ENCODE measurements at places on chromosomes 4 and X.

- no peak for DNase-seq
Measured at GRCh38 chr4:121701263-121701662, 4.5 kb upstream of the ANXA5 start.

DNA sequence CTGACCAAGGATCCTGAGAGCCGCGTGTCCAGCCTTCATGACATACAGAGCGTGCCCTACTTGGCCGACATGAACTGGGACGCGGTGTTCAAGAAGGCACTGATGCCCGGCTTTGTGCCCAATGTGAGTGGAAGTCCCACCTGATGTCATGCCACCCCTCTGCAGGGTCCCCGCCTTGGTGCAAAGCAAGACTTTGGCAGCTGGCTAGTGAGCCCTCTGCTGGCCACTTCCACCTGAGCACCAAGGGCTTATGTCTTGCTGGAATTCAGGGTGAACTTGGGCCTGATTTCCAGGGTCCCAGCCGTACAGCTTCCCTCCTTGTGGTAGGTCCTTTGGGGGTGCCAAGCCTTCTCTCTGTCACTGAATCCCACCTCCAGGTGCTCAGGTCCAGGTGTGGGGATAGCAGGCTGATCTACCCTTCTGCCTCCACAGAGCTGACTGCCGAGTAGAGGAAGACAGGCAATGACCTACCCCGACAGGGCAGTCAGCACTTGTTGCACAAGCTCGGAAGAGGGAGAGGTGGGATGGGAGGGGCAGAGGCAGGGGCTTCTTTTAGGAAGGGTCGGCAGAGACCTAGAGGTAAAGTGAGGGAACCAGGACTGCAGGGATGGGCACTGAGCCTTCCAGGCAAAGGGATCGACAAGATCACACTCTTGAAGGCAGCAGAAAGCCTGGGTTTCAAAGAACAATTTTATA lies 248.1 kb downstream of the EVC2 start:
- no peak for DNase-seq

DNA sequence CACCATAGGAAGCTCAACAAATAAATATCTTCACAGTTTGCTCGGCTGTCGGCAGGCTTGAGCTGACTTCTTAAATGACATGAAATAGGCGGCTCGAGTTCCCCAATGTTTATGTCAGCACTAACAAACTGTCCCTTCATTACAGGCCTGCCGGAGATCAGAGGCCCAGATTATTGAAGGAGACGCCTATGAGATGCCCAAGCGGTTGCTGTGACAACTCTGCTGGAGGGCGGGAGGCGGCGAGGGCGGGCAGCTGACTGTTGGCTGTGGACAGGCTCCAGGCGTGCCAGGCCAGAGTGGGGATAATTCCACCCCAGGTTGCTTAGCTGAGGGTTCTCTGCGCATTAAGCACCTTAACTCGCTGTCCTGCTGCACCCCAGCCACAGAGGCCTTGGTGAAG lies 39.2 kb upstream of the MSX1 start:
- no peak for DNase-seq

- no peak for DNase-seq
Measured at GRCh38 chrX:134600714-134601113, 57.6 kb downstream of the PLAC1 start.

DNA sequence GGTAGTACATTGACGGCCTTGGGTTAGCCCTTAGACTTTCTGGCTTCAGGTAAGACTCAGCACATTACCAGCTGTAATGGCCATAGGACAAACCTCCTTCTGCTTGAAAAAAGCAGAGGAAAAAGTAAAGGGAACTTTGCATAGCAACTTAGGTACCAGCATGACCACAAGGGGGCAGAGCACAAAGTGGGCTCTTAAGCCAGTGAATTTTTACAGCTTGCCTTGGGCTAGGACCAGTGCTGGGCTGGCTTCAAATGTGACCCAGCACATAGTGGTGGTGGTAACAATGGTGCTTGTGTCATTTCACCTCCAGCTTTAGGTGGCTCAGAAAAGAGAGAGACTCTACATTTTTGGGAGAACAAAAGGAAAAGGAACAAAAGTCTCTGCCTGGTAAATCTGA lies 66.1 kb downstream of the KLHL4 start:
- no peak for DNase-seq

DNA sequence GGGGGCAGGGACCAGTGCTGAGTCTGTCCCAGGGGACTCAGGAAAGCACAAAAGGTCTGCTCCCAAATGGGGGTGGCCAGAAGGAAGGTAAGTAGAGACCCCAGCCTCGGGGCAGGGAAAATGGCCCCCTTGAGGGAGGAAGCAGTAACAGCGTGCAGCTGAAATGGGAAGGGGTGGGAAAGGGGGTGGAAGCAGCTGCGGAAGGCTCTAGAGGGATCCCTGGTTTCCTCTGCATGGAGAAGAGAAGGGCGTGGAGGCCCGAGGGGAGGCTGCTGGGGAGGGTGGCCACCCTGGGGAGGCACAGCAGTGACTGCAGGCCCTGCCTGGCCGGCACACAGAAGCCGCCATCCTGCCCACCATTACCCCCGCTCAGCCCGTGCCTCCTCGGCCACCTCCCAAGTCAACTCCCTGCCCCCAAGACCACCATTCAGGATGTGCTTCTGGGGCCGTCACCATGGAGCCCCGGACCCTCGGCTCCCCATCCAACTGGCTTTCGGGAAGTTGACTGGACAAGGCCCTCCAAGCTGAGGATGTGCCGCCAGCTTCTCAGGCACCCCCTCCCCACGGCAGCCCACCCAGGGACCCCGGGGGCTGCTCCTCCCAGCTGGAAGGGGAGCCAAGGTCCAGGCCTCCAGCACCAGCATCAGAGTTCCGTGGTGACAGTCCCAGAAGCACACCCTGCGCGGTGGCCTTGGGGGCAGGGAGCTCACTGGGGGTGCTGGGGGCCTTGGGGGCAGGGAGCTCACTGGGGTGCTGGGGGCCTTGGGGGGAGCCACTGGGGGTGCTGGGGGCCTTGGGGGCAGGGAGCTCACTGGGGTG lies 23.6 kb downstream of the CFAP99 start:
- no peak for DNase-seq

DNA sequence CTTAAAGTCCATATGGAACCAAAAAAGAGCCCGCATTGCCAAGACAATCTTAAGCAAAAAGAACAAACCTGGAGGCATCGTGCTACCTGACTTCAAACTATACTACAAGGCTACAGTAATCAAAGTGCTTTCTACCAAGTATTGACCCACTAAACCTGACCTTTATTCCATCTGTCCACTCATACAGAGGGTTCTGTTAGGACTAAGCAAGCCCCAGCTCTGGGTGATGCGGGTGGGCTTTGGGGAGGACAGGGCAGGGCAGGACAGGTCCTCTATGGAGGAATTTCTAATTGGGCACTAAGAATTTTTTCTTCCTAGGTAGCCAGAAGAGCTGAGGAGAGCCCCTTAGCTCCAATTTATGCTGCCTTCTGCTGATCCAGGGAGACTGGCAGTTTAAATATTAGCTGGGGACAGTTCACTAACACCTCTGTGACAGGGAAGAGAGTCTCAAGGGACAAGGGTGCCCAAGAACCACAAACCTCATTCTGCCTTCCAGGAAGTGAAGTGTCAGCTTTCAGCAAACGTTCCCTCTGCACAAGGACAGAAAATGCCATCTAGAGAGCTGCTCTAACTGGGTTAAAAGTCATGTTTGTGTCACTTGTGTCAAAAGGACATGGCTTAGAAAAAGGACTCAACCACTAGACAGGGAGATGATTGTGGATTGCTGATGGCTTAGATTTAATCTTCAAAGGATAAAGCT lies 143.2 kb downstream of the KIT start:
- DNase-seq = no peak

DNA sequence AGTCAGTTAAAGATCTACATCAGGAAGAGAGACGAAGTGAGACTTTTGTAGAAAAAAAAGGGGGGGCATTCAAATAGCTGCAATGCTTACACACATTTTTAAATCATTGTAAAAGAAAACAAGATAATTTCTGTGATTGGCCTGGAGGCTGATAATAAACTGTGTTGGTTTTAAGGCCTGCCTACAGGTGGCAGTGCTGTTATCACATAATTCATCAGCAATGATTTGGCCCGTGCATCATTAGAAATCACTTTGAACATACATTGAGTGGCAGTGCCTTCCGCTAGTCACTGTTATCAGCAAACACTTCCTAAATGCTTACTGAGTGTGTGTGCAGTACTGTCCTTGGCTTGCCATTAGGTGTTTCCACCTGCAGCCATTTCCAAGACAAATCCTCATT lies 831.9 kb downstream of the TRIML1 start:
- no peak for DNase-seq

DNA sequence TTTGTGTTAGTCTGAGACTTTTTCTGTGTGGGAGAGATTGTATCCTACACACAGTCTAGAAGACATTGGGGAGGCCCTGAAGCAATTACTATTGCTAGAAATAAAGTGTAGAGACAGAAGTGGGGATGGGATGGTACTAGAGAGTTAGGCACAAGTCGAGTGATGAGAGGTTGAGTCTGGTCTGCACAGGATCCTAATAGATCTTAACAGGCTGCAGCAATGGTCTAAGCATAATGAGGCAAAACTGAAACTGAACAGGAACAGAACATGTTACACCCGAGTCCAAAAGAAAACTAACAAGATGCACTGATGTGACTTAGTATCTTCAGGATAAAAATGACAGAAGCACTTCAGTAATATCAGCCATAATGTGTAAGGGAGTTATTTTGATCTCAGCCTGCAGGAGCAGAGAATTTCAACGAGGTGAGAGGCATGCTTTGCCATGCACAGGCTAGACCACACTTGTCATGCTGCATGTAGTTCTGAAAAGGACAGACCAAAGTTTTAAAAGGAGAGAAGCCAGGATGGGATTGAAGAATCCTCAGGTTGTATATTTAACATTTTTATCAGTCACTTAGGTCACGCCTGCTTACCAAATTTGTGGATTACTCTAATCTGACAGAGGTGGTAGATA lies 205.8 kb upstream of the BOD1L1 start:
- DNase-seq = no peak

DNA sequence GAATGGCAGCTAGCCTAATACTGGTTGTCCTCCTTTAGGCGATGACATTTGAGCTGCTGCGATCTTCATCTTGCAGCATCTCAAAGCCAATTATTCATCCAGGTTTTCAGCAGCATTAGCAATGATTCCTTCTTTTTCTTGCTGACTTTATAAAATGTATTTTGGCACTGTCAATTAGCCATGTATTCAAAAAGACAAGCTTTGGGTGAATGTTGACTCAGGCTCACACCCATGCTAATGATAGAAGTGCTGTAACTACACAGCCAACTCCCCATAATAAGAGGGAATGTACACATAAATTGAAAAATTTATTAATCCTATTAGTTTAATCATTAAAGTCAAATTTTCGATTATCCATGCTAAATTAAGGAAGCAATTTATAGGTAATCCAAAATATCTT lies 24.3 kb upstream of the NPNT start:
- no peak for DNase-seq

DNA sequence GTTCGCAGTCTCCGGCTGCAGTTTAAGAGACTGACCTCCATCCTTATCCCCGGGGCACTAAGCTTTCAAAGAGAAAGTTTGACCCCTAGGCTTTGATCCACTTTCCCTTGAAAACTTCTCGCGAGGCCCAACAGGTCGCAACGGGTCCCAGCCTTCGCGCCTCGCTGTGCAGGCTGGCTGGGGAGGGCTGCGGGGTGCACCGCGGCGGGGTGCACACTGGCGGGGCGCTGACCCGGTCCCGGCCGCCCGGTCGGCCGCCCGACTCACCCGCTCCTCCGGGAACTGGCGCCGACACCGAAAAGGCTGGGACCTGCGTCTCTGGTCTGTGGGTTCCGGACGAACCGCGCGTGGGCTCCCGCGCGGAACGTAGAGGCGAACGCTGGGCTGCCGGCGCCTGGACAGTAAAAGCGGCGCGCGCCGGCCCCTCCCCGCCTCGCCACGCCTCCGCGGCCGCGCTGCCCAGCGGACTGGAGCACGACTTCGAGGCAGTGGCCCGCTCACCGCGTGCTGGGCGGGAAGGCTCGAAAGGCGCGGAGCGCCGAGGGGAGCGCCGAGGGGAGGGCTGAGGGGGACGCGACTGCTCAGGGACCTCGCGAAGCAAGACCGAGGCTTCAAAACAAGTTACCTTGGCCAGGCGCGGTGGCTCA lies at the start of gene TAF7L:
Gene TAF7L (minus strand): TSS at position 378 of the 647 bp plus-strand sequence. CDS start 3,791 bp downstream, outside the sequence.
- DNase-seq = no peak

GRCh38 chrX:24260842-24261550 lies 52.9 kb downstream of the SUPT20HL2 start:
- DNase-seq = no peak

DNA sequence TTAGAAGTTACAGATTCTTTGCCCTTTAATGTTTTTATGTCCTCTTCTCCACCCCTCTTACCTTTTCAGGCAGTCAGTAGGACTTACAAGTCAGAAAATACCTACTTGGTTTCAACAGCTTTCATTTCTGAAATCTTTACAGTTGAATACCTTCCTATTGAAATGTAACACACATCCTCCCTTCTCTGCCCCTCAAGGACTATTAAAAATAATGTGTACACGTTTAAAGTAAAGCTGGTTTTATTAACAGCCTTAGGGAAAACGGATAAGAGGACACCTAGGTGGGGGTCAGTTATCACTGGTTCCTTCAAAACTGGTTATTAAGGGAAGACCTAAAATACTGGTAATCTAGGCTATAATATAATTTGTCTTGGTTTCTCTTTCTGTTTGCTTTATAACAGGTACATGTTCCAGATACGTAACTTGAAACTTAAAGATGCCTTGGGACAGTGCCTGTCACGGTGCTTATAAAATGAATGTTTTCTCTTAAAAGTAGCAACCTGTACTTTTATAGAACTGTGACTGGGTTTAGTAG lies 1.8 kb downstream of the CCSER1 start:
- no peak for DNase-seq

GRCh38 chr4:148790691-148791090 lies 348.5 kb upstream of the NR3C2 start:
- no peak for DNase-seq

GRCh38 chr4:1379801-1380331 lies 26.4 kb downstream of the NKX1-1 start:
- no peak for DNase-seq

- no peak for DNase-seq
Measured at GRCh38 chr4:7769396-7770223, 170.1 kb downstream of the AFAP1 start.

DNA sequence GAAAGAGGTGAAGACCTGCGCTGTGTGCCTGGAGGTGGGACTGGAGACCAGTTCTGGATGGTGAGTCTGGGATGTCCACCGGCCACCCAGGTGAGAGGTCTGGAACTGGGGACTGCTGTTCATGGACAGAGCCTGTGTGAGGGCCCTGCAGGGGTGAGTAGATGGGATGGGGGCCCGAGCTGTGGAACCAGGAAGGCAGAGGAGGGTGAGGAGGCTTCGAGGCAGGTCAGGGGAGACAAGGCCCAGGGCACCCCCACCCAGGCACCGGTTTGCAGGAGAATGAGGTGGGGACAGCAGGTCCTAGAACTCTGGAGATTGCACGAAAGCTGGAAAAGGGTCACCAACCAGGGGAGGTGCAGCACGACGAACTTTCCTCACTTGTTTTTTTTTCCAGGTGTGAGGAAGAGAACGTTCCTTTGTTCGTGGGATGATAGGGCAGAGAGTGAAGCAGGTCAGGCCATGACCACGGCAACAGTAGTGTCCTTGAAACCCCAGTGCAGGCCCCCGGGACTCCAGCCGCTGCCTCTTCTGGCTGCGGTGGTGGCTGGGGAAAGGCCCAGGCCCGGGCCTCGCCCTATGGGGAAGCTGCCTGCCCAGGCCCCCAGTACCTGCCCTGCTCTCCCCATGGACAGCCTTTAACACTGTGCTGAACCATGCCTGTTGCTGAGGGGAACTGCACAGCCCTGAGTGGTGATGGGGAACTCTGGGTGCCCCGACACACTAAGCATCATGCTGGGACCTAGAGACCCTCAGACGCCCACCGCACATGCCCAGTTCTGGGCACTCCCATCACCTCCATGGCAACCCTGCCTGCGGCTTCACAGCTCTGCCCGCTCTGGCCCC lies 22.9 kb downstream of the TNIP2 start:
- DNase-seq = no peak

GRCh38 chrX:153861733-153862310 lies 24.2 kb downstream of the L1CAM start:
- DNase-seq = no peak
